Muscle of leg (tissue), 16 donors: ENCODE measurements at places on chromosomes 7 and 10. TPM values are rescaled to one million over a fixed set of nuclear protein-coding genes. Genes with fewer than 3 reads are reported as not detected.
A peak's percentile ranks its signal among the peaks of the same experiment; 100 is the strongest.

DNA sequence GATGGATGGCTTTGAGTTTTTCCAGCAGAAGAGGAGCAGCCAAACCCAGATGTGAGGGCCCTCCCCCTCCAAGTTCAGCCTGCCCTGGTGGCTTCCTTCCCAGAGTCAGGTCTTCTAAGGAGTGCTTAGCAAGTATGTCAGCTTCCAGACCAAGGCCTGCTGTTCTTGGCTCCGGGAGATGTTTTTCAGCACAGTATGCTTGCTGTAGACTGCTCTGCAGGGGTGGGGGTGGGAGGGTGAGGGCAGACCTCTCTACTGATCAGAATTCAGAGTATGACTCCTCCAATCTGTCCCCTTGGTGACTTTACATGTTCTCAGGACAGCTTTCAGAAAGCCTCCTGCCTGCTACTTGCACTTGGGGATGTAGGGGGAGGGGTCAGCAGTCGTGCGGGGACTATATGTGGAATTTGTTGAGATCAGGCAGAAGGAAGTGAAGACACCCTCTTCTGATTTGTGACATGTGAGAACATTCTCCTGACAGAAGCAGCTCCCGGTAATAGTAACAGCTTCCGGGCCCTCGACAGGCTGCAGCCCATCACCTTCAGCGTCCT lies 516.4 kb upstream of the ZMIZ1 start:
- DNase-seq, result peak; percentile 97

DNA sequence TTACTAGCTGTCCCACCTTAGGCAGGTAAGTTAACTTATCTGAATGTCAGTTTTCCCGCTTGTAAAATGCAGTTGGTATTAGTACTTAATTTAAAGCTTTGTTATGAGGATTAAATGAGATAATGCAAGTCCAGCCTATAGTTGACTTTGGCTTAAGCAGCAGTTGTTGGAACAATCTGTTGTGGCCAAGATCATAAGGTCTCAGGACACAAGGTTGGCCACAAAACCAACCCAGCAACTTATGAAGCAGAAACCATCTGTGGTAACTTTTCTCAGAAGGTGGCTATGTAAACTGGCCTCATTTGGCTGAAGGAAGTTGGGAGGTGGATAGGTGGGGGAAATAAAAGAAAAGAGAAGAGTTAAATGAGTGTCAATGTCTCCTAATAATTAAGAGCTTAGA lies 29.4 kb downstream of the ENTPD1 start:
- DNase-seq, result no peak

DNA sequence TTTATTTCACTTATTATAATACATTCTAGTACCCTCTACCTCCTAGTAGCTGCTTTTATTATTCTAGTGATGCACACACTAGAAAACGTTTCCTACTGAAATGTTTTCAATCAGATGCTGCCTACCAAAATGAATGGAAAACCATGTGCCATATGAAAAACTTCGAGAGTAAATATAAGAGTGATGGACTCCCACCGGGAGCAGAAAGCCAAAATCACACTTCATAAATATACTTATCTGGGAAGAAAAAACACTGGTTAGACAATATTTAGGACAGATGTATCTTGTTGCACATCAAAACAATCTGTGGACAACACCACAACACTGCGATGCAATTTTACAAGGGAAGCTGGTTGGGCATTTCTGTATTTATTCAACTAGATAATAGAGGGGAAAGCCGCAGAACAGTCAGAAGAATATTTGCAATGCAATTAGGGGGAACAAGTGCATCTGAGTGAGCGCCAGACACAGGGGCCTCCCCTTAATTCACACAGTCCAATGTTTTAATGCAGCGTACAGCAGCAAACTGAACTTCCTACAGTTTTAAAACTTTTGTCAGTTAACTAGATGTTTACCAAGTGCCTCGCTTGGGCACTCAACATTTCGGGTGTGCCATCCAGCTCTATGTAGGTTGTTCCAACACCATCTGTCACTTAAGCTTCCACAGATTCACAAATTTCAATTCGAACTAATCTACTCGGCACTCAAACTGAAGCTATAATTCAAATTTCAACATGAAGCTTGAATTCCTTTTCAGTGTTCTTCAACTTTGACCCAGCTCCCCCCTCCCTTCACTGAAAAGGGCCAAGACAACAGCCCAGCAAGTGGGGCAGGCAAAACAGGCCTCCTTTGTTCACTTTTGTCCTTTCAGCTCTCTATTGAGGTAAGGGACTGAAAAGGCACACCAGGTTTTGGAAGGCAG lies 7.4 kb downstream of the NRCAM start:
- no peak for DNase-seq

- no peak for DNase-seq
Measured at GRCh38 chr10:124935946-124936345, 6.0 kb upstream of the ZRANB1 start.

DNA sequence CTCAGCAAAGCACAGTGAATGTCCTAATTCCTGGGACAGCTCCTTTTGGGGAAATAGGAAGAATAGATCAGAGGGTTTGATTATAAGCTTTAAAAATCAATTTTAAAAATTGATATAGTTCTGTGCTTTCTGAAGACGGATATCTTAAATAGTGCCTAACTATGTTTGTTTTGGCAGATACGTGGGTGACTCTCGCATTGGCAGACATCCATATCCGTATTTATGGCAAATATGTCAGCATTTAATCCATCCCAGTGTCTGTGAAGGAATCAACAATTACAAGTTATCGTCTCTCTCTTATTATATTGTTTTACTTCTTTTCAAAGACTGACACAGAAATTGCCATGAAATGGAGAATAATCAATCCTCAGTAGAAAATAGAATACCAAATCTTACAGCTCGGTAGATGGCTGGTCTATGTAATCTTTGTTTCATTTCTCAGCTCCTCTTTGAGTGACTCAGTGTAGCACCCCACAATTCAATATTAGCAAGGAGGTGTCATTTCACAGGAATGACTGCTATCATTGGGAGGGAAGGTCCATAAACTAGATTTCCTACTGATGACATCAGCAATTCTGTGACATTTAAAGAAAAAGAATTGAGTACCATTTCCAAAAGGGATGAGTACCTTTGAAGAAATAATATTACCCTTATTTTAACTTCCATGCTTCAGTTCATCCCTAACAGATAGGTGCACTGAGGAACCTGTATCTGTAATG lies 186.4 kb upstream of the NFE2L3 start:
- DNase-seq, result no peak

DNA sequence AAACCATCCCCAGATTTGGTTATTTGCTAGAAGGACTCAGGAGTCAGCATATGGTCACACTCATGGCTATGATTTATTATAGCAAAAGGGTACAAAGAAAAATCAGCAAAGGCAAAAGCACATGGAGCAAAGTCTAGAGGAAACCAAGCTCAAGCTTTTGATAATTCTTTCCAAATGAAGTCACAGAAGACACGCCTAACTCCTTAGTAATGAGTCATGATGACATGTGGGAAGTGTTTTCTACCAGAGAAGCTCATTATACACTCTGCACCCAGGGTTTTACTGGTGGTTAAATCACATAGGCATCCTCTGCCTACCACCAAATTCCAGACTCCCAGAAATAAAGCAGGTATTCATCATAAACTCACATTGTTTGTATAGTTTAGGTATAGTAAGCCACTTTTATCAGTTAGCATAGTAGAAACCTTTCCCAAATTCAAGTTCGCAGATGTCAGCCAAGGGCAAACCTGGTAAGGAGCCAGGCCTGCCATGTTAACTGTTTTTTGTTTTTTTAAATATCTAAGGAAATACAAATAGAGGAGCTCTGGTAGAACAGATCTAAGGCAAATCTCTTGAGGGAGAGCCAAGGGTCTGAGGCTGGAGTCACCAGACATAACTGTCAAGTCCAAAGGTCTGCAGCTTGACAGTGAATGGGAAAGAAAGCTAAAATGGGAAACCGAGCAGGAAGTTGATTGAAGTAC lies 15.4 kb upstream of the HIBADH start:
- DNase-seq, result peak; percentile 71

DNA sequence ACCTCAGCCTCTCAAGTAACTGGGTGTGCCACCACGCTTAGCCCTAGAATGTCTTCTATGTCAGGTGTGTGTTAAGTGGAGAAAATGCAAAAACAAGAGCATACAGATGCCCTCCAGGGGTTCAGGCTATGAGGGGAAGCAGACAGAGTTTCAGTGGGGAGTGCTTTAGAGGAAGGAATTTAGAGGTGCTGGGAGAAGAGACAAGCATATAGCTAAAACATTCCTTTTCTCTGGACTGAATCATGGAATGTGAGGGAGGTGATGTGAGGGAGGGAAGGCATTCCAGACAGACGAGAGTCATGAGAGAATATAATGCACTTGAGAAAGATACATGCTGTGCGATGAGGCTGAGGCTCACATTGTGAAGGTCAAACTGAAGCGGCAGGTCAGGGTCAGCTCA lies 6.6 kb upstream of the ZNF786 start:
- DNase-seq, result no peak

DNA sequence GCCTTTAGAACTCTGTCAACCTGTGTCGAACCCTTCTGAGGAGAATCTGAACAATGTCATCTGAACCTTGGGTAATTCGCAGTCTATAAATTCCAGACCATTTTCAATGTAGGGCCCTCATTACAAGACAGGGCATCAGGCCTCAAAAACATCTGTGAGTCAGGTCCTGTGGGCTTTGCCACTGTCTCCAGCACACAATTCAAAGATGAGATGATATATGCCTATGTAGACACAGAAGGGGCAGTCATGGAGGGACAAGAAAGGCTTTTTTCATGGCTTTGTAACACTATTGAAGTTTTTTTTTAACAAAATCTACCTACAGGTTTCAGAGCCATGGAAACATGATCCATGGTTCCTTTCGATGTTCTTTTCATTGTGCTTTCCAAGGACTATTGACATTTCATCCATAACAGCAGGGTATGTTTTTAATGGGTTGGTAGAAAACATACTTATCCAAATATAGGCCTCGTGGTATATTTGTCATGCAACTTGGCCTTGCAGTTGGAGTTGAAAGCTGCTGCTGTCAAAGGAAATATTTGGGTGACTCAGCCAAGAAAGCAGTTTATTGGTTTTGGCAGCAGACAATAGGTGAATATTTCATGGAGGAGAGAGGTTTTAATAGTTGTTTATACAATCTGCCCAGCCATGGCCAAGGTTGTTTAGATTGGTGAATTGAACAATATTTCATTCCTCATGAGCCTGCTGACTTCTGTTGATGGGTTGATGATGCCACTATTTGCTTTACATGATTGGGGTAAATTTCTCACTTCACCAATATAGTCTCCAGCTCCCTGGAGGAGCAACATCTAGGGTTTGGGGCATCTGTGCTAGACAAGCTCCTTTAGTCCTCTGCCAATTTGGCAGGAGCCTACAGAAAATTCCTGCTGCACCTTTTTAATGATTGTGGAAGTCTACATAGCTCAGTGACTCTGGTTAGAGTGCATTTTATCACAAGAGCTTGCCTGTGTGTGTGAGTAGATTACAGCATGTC lies 158.4 kb upstream of the TMEM72 start:
- DNase-seq, result peak; percentile 45

DNA sequence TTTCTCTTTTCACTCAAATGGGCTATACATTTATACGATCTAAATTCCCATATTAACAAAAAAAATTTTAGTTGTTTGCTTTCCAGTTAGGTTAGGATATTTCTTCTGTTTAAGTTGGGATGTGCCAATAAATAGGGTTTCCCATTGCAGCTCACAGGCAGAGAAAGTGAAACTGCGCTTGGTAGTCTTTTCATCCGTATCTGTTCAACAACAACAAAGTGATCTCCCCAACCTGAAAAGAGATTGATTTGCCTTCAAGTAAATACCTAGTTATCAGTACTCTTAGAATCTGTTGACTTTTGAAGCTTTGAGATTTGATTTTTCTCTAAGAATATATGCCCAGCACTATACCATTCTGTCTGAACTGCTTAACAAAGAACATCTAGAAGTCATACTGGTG lies 143.4 kb downstream of the DYNC1I1 start:
- DNase-seq, result no peak

DNA sequence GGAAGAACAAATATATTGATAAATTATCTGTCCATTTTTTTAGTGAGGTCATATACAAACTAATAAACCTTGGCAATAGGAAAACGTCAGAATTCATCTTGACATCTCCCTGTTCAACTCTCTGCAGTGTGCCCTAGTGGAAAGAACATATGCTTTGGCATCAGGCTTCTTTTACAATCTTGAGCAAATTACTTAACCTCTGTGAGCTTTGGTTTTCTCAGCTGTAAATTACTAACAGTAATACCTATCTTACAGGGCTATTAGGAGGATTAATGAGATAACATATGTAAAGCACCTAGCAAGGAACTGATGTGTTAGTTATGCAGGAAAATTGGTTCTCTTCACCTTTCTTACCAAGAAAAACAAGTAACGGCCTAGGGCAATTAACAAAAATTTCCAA lies 161.8 kb downstream of the PHTF2 start:
- DNase-seq, result no peak

GRCh38 chr10:55233090-55233489 lies 432.1 kb upstream of the PCDH15 start:
- DNase-seq, result no peak

- DNase-seq, result peak; percentile 59
Measured at GRCh38 chr7:117068511-117069145, 115.3 kb downstream of the ST7 start.

DNA sequence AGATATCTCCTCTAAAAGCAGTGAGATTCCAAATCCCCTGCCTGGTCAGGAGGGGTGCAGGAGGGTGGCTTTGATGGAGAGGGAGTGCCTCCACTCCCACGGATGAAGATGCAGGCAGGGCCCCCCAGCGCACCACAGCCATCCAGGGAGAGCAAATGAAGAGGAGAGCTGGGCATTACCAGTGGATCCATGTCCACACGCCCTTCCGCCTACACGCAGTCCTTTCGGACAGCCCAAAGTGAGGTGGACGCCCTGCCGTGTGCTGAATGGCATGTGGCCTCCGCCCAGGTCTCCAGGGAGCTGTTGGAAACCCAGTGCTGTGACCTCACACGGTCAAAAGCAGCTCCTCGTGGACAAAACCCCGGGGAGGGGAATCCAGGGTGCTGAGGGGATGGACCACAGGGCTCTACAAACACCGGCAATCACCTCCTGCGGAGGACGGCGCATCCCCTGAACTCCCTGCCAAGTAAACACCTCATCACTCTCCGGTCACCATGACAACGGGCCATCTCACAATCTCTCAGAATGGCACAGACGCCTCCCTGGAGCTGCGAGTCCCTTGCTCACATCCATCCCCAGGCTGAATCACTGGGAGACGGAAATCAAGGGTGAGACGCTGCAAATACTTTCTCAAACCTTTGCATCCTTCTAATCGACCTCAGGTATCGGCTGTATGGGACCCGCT lies 35.0 kb upstream of the DNAAF5 start:
- no peak for DNase-seq

DNA sequence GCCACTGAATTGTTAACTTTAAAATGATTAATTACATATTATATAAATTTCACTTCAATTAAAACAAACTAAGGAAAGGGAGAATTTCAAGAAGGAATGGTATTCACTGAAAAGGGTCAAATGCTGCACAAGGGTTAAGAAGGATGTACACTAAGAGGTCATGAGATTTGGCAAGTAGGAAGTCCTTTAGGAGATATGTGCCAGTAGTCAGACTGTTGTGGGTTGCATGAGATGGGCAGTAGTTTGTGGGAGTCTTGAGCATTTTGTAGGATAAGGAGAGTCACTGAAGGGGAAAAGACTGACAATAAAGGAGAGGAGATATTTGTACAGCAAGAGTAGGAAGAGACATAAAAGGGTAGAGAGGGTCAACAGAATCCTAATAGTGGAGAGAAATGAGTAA lies 12.4 kb upstream of the PTPN12 start:
- no peak for DNase-seq

The ITPRID1 gene
- 0.24 TPM for polyA plus RNA-seq

The EVX1 gene
- not detected for polyA plus RNA-seq

The AHR gene
- polyA plus RNA-seq, result 24.6 TPM

The TTYH3 gene
- 101 TPM for polyA plus RNA-seq

The PLCE1 gene
- polyA plus RNA-seq, result 46.3 TPM

The MYH16 gene
- 0.45 TPM for polyA plus RNA-seq
